ENCODE measurements at places on chromosomes 5 and 9. TPM values are rescaled to one million over a fixed set of nuclear protein-coding genes. Genes with fewer than 3 reads are reported as not detected.

- DNase-seq, result peak; percentile 76
Measured at GRCh38 chr5:34751807-34752736, 86.9 kb upstream of the TTC23L start.

DNA sequence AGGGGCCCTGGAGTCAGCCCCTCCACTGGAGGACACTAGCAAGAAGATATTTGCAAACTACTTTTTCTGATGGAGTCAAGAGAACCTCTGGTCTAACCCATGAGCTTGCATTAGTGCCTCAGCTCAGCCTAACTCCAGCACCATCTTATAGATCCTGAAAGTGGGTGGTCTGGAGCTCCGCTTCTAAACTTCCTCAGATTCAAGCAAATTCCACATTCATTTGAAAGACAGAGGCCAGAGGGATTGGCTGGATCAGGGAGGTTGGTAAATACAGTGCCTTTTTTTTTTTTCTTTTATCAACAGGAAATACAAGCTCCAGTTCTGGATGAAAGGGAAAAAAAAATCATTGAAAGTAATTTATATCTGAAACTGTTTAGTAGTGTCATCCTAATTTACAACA, 99.9 kb downstream of the ENC1 start:
- no peak for DNase-seq

GRCh38 chr5:54769072-54769471, 216.3 kb downstream of the ESM1 start:
- no peak for DNase-seq

DNA sequence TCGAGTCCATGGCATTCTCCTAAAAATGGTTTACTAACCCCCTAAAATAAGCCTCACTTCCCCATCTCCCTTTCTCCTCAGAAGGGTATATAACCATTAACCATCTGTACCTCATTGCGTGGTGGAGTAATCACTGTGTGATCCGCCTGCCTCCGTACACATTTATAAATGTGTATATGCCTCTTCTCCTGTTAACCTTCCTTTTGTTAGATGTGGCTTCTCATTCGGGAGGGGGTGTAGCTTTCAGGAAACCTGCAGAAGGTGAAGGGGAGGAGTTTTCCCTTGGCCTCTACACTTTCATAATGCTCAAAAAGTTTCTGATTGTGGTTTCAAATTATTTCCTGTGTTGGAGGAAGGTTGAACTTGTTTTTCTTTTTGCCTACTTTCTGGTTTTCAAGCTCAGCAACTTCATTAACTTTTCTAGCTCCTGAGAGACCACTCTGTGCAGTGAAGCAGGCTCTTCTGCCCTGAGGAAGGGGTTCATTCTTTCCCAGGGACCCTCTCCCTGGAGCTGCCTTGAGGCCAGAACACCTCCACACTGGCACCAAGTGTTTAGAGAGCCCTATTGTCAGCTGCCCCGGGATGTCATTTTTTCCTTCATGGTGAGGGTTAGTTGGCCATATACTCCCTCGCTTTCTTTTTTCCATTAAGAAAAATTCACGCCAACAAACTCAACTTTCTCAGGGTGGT, 46.9 kb downstream of the RASGRF2 start:
- no peak for DNase-seq

DNA sequence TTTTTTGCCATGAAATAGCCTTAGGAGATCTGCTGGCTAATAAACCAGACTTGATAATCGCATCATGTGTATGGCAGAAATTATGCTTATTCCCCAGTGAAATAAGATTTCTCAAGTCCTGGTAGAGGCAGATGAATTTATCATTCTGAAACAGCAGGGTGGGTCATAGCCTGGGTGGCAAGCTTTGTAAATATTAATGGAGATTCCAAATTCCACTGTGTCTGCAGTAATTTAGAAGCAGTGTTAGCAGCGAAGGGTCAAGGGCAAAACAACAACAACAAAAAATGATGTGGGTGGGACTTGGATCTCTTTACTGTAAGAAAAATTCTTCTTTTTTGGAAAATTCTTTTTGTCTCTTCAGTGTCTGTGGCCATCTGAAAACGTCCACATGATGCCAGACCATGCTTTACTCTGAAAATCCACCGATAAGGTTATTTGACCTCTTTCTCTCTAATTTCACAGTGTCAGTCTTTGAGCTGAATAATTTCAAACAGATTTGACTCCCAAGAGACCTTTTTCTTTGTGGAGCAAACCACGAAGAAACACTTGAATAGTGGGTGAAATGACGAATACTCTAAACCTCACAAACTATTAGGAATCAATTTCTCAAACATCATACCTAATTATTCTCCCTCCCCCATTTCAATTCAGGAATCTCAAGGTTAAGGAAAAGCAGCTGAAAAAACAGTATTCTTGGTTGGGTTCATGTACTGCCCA, 106.0 kb upstream of the RPS23 start:
- DNase-seq, result no peak

GRCh38 chr5:143860211-143860610, 48.2 kb downstream of the HMHB1 start:
- DNase-seq, result no peak

SPINK4 gene
- not detected for total RNA-seq

SUB1 gene
- total RNA-seq, result 331 TPM

PCDHA4 gene
- total RNA-seq, result 0.58 TPM

TLX3 gene
- not detected for total RNA-seq

PCDHB14 gene
- 6.9 TPM for total RNA-seq

All from A673 (cell line).